ENCODE measurements at places on chromosomes 6 and 20.
A peak's percentile ranks its signal among the peaks of the same experiment; 100 is the strongest.

- DNase-seq: no peak
These were observed 62.8 kb upstream of the L3MBTL3 start for GRCh38 chr6:129955584-129955983.

DNA sequence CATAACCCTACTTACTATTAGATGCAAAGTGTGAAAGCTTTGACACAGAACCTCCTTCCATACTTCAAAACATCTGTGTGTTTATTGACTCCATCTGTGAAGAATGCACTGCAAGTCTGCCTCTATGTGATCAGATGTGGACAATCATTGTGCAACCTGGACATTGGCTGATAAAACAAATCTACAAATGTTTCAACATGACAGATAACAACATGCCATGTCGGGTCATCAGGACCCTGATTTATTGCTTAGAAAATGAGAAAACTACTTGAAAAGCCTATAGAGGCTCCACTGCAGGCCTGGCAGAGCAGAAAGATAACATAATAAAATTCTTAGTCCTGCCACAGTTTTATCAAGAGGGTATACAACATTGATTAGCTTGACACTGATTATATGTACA, 1286.4 kb downstream of the GRIK2 start:
- no peak for DNase-seq

DNA sequence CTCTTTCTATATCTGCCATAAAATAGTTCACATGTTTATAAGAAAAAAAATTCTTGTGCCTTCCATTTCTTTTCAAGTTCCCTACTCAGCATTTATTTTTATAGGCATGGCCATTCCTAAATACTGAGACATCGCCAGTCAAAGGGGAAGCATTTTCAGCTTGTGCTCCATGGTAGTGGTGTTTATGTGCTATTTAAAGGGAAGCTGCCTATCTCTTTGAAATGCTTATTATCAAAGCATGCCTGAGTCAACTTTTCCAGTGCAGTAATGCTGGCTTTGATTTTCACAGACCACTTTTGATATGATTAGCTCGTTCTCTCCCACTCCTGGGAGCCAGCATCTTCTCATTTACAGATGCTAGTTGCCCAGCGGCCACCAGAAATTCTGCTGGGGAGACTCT, 124.1 kb upstream of the RIN2 start:
- no peak for DNase-seq

- no peak for DNase-seq
These were observed 13.0 kb upstream of the BAG2 start for GRCh38 chr6:57159127-57159526.

DNA sequence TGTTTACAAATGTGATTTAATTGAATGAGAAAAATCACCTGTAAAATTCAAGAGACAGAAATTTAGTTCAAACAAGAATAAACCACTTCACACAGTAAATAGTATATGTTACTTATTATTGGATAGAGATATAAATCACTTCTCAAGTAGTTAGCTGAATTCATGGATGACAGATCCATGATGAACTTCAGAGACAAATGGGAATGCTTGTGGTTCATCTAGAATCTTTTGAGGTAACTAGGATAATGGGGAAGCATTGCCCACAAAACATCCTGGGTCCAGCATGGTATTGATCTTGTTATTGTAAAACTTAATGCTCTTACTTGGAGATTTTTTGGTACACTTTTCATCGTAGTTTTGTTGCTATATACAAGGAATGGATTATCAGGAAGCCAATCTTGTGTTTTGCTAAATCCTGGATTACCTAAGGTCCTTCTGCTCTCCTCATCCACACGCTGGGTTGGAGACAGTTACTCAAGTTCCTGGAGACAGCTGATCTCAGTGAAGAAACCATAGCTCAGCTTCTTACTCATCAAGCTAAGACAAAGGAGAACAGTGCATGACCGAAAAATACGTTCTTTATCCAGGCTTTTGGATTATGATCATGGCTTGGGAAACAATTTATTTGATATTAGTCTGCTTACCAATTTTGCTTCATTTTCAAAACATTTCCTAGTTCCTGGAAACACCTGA, 142.5 kb upstream of the PREP start:
- no peak for DNase-seq

DNA sequence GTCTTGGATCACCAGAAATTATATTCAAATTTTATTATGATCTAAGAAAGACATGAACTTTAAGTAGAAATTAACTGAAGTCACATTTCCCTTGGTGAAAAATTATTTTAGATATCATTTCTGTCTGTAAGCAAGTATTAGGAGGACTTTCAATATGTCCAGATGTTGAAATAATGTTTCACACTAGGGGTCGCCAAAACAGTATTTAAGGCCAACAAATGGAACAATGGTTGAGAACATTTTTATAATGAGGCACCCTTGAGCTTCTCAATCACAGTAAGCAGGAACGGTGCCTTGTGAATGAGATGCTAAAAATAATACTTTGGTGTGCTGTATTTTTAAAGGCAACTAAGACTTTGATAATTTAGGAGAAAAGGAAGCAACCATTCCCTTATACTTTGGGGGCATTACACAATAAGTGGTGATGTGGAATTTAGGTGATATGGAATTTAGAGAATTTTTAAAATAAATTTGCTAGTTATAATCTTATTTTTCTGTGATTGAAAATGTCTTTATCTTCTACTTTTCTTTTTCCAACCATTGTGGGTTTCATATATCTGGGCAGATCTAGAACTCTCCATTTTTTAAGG, 9.6 kb upstream of the SF3B5 start:
- peak; percentile 46 for DNase-seq

- no peak for DNase-seq
These were observed 81.5 kb downstream of the RREB1 start for GRCh38 chr6:7189101-7189758.

DNA sequence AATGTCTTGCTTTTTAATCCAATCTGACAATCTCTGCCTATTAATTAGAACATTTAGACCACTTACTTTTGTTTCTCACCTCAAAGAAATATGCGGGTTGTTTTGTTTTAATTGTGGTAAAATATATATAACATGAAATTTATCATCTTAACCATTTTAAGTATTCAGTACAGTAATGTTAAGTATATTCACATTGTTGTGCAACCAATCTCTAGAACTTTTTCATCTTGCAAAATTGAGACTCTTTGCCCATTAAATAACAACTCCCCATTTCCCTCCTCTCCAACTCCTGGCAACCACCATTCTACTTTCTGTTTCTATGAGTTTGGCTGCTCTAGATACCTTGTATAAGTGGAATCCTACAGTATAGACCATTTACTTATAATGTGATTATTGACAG, 13.8 kb upstream of the TCP11 start:
- DNase-seq: no peak

DNA sequence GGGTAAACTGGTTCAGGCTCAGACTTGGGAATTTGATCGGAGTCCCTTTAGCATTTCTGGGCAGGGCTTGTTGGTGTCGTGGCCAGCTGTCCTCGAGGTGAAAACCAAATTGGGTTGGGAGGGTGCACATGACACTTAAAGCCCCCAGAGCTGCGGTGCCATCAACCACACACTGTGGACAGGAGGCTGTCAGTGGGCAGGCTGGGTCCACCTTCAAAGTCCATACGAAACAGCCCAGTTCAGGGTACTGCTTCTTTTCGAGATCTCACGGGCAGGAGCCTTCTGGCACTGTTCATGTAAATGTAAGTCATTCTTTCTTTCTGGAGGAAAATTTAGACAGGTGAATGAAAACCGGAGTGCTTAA, 7.0 kb downstream of the SYNJ2 start:
- DNase-seq: no peak

- no peak for DNase-seq
These were observed 1182.4 kb downstream of the HACE1 start for GRCh38 chr6:103677290-103677689.

DNA sequence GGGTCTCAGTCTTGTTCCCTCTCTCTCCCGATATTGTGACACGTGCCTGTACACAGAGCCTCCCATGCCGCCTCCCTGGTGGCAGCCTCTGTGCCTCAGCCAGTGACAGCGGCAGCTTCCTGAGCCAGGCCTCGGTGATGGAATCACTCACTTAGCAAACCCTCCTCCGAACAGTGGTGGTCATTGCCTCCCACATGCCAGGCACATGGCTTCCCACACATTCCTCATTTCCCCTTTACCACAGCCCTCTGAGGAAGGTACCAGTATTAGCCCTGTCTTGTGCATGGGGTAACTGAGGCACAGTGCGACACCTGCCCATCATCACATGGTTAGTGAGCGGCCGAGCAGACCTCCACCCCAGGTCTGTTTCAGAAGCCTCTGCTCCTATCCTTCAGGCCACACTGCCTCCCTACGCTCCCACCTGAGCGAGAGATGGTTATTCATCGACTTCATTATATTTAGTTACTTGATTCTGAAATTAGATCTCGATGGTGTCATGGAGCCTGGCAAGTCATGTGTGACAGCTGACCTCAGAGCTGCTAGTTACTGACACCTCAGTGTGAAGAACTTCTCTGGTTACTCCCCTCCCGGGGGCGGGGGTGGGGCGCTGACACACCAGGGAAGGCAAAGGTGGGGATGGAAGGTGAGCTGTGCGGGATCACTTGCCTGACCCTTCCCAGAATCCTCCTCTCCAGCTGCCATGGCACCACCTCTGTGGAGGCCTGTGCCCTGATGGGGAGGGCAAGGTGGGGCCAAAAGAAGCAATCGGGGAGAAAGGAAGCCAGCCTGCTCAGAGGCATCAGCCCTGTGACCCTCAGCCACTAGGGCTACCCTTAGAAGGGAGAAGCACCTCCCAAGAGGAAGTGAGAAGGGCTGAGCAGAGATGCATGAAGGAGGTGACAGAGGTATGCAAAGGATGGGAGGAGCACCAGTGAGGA, 17.9 kb downstream of the MDGA1 start:
- DNase-seq: no peak

GRCh38 chr6:40957616-40958492, 81.2 kb downstream of the UNC5CL start:
- peak; percentile 31 for DNase-seq

All from AG09319 (cell line).